ENCODE measurements at places on chromosomes 7 and 10.
A peak's percentile ranks its signal among the peaks of the same experiment; 100 is the strongest.

DNA sequence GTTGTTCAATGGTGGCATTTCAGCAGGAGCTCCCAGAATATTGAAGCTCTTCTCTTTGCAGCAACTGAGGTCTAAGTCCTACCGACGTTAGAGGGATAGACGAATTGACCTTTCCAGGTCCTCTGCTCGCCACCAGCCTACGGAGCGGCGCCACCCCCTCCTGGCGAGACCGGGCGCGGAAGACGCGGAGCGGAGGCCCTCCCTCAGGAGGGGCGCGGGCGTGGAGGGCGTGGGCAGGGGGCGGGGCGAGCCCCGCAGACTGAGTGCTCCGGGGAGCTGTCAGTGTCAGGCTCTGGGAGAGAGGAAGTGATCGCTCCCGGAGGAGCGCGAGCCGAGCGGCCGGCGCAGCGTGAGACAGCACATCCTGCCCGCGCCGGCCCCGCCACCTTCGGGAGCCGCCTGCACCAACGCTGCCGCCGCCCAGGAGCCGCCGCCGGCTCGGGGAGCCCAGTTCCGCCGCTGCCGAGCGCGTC lies at the start of gene DYNC1I1:
DYNC1I1 (plus strand) TSS at position 257 of the 473 bp plus-strand sequence. CDS start 32,176 bp downstream, outside the sequence.
- peak; percentile 48 for DNase-seq

DNA sequence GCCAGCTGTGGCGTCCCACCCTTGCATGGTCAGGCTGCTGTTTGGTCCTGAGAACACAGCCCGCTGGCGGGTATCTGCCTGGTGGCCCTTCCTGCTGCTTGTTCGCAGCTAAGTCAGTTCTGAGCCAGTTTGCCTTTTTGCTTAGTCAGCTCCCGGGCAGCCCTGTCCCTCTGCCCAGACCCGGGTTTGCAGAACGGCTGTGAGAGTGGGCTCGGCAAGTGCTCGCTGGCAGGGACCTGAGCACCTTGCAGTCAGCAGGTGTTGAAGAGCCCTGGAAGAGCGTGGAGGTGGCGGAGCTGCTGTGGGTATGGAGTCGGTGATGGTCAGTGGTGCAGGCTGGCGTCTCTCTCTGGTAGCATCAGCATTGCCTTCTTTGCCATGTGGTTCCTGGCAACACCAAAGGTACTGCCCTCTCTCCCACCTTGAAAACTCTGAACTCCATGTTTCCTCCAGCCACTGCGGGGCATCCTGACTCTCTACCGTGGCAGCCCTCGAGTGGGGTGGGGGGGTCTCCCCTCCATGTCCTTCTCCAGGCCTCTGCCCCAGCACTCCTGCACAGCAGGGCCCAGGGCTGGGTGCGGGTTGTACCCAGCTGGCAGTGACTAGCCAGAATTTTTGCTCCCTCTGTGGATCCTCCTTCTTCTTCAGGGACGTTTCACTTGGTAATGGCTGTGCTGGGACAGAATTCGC lies 4.6 kb downstream of the INPP5A start:
- DNase-seq, result no peak

DNA sequence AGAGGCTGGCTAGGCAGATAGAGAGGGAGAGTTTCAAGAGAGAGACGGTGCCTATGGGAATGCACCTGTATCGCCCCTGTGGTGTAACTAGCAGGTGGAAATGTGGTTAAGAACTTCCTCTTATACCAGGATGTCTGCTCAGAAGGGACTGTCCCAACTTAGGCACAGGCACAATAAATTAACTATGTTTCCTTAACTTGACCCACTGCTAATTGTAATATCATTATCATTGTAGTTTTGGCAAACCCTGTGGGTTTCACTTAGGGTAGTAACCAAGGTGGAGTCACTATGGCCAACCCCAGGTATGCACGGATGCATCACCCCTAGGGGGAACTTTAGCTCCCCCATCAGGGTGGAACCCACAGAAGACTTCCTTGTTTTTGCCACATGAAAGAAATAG lies 455.7 kb downstream of the DGKB start:
- no peak for DNase-seq

DNA sequence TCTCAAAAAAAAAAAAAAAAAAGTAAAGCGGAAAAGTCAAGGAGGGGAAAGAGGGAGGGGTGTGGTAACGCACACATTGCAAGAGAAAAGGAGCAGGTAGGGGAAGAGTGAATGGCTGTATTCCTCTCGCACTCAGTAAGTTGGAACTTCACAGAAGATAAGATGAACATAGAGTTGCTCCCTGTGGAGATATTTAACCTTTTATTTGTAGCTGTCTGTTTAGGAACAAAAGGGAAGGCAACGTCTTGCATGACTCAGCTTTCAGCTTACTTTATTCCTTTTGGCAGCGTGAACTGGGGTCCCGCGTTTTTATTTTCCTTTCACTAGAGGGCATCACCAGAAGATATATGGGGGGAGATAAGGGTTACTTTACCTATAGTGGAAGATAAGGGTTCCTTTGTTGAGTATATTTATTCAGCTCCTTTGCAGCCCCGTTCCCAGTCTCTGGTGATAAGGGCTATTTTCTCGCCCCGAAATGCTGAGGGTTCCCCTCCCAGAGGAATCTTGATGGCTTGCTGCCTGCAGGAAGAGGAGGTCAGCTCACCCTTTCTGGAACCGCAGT lies 78.5 kb downstream of the APBB1IP start:
- DNase-seq, result no peak

DNA sequence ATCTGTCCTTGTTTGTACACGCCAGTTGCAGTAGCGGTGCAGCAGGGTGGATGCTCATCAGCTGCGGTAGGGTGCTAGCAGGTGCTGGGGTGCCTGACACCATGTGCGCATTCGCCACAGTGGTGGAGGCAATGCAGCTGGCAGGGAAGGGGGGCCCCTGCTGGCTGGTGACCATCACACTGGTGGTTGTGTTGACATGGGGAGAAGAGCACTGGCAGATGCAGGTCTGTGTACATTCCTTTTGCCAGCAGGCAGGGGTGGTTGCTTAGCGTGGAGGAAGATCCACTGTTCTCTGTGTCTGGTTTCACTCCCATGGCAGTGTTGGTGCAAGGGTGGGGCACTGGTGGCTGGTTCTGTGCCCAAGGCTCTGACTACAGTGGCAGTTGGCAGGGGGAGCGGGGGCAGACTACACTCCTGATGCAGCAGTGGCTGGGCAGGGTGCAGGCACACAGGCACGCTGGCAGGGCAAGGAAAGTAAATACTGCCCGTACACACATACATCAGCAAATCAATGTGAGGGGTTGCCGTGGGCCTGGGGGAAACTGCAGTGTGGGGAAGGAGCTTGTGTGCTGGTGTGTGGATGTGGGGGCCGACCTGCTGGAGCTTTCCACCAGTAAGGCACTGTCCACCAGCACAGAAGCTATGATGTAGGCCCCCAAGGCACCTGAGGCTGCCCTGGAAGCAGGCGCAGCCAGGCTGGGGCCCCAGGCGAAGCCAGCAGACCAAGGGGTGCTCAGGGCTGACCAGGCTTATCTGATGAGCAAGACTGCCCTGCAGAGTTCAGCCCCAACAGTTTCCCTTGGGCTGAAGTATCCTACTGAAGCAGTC lies 87.2 kb upstream of the UNC5B start:
- DNase-seq, result no peak
